Upper lobe of left lung (tissue), 6 donors: ENCODE measurements at places on chromosomes 5 and 9.

GRCh38 chr9:112168197-112168596 is 6.9 kb downstream of the SUSD1 start:
- peaks cover 19% of the 10 kb centered on the region for H3K4me1 ChIP-seq
- H3K27ac ChIP-seq, result no peak overlapping the region
- no peak for DNase-seq
- no peaks in the 10 kb centered on the region for H3K27me3 ChIP-seq

DNA sequence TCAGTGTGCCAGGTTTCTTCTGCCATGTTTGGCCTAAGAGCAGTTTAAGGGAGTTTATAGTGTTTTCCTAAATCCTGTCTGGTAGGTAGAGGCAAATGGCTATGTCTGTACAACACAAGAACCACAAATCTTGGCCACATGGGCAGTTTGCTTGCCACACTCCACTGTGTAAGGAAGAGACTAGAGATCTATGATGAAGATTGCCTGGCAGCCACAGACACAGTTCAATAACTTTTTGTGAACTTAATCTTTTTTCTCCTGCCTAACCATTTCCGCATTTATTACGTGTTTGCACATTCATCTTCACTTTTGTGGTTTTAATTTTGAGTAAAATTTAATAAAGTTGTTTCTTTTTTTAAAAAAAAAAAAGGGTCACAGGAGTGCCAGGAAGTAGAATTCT is 5.8 kb downstream of the MFAP3 start:
- H3K27ac ChIP-seq, result no peak overlapping the region
- no peaks in the 10 kb centered on the region for H3K36me3 ChIP-seq
- H3K4me3 ChIP-seq, result no peak overlapping the region
- H3K4me1 ChIP-seq, result peaks cover 38% of the 10 kb centered on the region

GRCh38 chr5:36796155-36796554 is 80.4 kb upstream of the NIPBL start:
- no peak overlapping the region for H3K27ac ChIP-seq
- H3K27me3 ChIP-seq, result no peaks in the 10 kb centered on the region
- no peaks in the 10 kb centered on the region for H3K4me1 ChIP-seq
- DNase-seq, result no peak
- no peaks in the 10 kb centered on the region for H3K36me3 ChIP-seq

DNA sequence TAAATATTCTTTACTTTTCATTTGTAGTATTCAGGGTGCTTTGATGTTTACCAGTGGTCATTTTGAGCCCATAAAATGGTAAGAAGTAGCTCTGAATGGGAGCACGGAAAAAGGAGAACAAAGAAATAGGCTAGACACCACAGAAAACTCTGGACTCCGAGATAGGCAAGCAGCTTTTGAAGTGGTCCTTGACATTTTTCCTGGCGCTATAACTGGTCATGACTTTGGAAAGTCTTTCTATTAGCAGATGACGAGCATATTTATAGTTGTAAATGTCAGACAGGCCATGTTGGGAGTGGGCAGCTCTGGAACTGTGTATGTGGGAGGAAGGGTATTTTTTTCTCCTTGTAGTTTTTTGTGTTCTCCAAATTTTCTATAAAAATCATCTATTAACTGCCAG is 126.1 kb upstream of the POC5 start:
- no peaks in the 10 kb centered on the region for H3K4me1 ChIP-seq
- no peak for DNase-seq
- no peak overlapping the region for H3K27ac ChIP-seq
- no peaks in the 10 kb centered on the region for H3K27me3 ChIP-seq

GRCh38 chr9:115167175-115167574 is 49.2 kb upstream of the TNC start:
- no peak for DNase-seq
- no peaks in the 10 kb centered on the region for H3K4me1 ChIP-seq

DNA sequence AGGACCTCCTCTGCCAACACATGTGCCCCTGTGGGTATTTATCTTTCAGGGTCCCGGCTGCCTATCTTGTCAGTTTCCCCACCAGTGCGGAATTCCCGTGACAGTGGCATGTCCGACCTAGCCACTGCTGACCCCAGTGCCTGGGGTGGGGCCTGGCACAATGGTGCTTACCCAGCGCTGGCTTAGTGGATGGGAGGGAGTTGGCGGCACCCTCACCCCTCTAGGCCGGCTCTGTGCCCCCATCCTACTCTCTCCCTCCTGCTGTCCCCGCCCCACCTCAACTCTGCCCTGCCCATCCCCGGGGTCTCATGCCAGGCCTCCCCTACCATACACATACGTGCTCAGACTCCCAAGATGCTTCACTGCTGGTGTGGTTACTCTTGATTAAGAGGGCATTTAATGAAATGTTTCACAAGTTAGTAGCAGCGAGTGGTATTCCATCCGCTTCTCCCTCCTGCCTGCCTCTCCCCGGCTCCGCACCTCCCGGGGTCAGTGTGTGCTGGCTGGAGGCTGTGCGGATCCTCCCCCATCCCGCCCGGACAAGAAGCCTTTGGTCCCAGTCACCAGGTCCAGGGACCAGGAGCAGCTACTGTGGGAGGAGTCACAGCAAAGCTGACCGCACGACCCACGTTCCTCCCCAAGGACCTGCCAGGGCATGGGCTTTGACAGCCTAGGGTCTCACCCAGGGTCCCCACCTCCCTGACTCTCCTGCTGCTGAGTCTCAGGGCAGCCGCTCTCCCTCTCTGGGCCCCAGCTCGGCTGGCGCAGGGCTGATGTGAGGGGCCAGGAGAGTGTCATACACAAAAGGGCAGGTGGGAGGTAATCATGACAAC is 9.5 kb upstream of the QRFP start:
- H3K4me3 ChIP-seq, result no peak overlapping the region
- no peaks in the 10 kb centered on the region for H3K36me3 ChIP-seq
- DNase-seq, result no peak
- no peaks in the 10 kb centered on the region for H3K27me3 ChIP-seq

GRCh38 chr9:28927691-28928090 is 1354.4 kb upstream of the C9orf72 start:
- no peak overlapping the region for H3K27ac ChIP-seq
- DNase-seq, result no peak
- no peaks in the 10 kb centered on the region for H3K36me3 ChIP-seq

DNA sequence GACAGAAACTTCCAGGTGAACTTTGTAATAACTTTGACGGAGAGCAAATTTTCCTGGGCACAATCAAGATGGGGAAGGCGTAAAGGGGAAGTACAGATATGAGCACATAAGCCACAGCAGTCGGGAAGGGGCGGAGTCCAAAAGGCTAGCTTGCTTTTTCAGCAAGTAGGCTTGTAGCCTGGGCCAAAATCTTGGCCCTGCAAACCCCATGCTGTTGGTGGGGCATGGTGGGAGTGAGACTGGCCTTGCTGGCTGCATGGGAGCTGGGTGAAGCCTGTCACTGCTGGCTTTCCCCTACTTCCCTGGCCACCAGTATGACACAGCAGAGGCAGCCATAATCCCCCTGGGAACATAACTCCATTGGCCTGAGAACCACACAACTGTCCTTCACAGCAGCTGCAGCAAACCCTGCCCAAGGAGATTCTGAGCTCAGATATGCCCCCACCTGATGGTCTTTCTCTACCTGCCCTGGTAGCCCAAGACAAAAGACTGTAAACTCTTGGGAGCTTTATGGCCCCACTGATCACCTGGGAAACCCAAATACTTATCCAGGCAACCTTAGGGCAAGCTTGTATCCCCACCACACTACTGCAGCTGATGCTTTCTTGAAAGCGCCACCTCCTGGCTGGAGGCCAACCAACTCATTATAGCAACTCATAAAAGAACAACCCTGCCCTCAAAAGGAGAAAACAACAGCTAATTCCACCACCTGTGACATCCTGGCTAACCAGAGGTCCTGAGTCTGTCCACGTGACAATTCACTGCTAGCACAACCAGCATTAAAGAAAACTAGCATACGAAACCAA is 24.0 kb downstream of the DCTN4 start:
- peak overlapping the region; percentile 56 for H3K27ac ChIP-seq
- no peaks in the 10 kb centered on the region for H3K27me3 ChIP-seq
- peaks cover 21% of the 10 kb centered on the region for H3K4me1 ChIP-seq
- peak; percentile 77 for DNase-seq
- H3K4me3 ChIP-seq, result peak overlapping the region; percentile 0

DNA sequence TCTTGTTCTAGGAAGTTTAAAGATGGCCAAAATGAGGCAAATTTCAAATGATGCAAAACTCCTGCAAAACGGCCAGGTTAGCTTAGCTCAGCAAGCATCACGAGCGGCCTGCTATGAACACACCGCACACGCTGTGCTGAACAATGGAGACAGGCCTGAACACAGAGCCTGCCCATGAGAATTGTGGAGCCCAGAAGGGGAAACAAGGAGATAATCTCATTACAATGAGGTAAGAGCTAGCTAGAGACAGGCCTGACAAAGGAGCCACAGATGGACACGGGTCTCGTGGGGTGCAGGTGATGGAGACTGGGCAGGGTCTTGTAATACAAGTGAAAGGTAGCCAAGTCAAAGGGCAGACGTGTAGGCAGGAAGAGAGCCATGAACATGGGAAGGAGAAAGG is 50.2 kb downstream of the PSMB7 start:
- no peaks in the 10 kb centered on the region for H3K36me3 ChIP-seq
- DNase-seq, result no peak
- no peak overlapping the region for H3K27ac ChIP-seq
- H3K4me1 ChIP-seq, result peaks cover 5% of the 10 kb centered on the region
- H3K27me3 ChIP-seq, result no peaks in the 10 kb centered on the region

DNA sequence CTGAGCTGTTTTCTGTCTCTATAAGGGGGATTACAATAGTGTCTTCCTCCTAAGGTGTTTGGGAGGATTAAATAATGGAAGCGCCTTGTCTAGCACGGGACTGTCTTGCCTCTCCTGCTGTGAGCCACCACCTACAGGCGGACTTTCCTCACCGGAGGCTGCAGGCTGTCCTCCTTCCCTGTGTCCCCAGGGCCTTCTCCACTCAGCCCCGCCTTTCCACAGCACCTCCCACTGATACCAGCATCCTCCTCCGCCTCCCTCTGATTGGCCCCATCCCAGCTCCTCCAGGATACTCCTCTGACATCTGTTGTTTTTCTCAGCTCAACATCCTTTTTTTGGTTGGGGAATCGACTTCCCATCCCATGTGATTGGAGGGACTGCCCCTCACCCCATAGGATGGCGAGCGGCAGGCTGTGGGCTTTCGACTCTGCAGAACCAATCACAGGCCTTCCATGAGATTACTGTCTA is 851 bp upstream of the ZDHHC12 start:
- DNase-seq, result peak; percentile 72
- peaks cover 19% of the 10 kb centered on the region for H3K4me1 ChIP-seq
- H3K27ac ChIP-seq, result peak overlapping the region; percentile 89
- H3K36me3 ChIP-seq, result peaks cover 23% of the 10 kb centered on the region
- H3K4me3 ChIP-seq, result peak overlapping the region; percentile 92
- no peaks in the 10 kb centered on the region for H3K27me3 ChIP-seq

DNA sequence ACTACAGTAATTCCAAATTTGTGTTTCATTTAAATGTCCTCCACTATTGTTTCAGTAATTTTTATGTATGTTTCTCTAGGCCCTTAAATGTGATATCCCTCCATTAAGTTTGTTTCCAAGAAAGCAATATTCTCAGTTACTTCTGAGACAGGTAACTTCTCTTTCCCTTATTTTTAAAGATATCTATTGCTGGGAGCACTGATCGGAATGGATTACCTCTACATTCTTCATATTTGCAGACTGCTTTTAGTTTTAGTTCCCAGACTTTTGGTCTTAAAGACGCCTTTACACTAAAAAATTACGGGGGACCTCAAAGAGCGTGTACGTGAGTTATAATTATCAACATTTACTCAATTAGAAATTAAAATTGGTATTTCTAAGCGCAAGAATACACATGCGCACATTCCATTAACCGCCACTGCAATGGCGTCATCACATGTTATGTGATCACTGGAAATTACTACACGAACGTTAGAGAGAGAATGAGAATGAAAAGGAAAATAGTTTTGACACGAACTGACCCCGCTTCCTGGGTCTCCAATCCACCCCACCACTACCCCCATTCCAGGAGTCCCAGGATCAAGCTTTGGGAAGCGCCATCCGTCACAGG is 519 bp upstream of the RAD50 start:
- no peak for DNase-seq
- peak overlapping the region; percentile 60 for H3K4me3 ChIP-seq
- H3K27me3 ChIP-seq, result no peaks in the 10 kb centered on the region
- H3K36me3 ChIP-seq, result no peaks in the 10 kb centered on the region
- peaks cover 15% of the 10 kb centered on the region for H3K4me1 ChIP-seq

- peaks cover 18% of the 10 kb centered on the region for H3K4me1 ChIP-seq
- no peaks in the 10 kb centered on the region for H3K27me3 ChIP-seq
- no peak overlapping the region for H3K27ac ChIP-seq
- no peaks in the 10 kb centered on the region for H3K36me3 ChIP-seq
These were observed 24.9 kb downstream of the SNX24 start for GRCh38 chr5:122870219-122870856.

DNA sequence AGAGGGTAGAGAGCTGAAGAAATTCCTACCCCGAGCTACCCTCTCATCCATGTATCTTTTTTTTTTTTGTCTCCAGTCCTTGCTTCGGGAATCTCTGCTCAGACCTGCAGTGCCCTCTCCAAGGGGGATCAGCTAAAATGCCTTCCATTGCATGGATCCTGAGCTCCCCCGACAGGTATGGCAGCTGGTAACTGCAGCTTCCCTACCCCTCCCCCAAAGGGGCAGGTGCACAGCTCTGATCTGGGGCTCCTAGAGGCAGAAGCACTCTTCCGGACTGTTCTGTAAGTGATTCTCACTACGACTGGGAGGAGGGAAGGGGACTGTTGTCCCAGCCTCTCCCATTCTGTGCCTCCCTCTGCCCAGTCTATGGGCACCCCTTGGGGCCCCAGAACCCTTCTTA is 169.6 kb downstream of the MELK start:
- no peaks in the 10 kb centered on the region for H3K4me1 ChIP-seq
- no peaks in the 10 kb centered on the region for H3K27me3 ChIP-seq
- no peaks in the 10 kb centered on the region for H3K36me3 ChIP-seq
- no peak overlapping the region for H3K27ac ChIP-seq

DNA sequence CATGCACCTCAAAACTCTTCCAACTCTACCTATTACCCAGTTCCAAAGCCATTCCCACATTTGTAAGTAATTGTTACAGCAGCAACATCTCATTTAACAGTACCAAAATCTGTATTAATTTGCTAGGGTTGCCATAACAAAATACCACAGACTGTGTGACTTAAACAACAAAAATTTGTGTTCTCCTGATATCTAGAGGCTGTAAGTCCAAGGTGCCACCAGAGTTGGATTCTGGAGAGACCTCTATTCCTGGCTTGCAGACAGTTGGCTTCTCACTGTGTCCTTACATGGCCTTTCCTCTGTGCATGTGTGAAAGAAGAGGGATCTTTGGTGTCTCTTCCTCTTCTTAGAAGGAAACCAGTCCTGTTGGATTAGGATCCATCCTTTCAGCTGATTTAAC is 203.8 kb upstream of the PIK3R1 start:
- no peaks in the 10 kb centered on the region for H3K36me3 ChIP-seq
- no peak for DNase-seq
- H3K27me3 ChIP-seq, result no peaks in the 10 kb centered on the region
- no peak overlapping the region for H3K4me3 ChIP-seq
- no peaks in the 10 kb centered on the region for H3K4me1 ChIP-seq
- no peak overlapping the region for H3K27ac ChIP-seq

- no peaks in the 10 kb centered on the region for H3K36me3 ChIP-seq
- no peak overlapping the region for H3K27ac ChIP-seq
- DNase-seq, result peak; percentile 12
- H3K4me1 ChIP-seq, result no peaks in the 10 kb centered on the region
- no peak overlapping the region for H3K4me3 ChIP-seq
These were observed 91.4 kb downstream of the CACNA1B start for GRCh38 chr9:137969008-137969407.

- no peak for DNase-seq
- H3K4me1 ChIP-seq, result no peaks in the 10 kb centered on the region
- no peaks in the 10 kb centered on the region for H3K36me3 ChIP-seq
- H3K4me3 ChIP-seq, result no peak overlapping the region
- no peak overlapping the region for H3K27ac ChIP-seq
These were observed 511.6 kb upstream of the ZNF608 start for GRCh38 chr5:125257997-125258396.
